Large intestine (tissue), 12 donors: ENCODE measurements at places on chromosomes 7 and 10. TPM values are rescaled to one million over a fixed set of nuclear protein-coding genes. Genes with fewer than 3 reads are reported as not detected.

GRCh38 chr10:133465191-133465949 is 11.6 kb downstream of the SCART1 start:
- no peak for DNase-seq
- H3K27me3 ChIP-seq: peaks cover 9% of the 10 kb centered on the region
- no peaks in the 10 kb centered on the region for H3K4me1 ChIP-seq
- H3K27ac ChIP-seq: no peak overlapping the region

- H3K27me3 ChIP-seq: no peaks in the 10 kb centered on the region
- H3K27ac ChIP-seq: no peak overlapping the region
- no peak for DNase-seq
- no peaks in the 10 kb centered on the region for H3K4me1 ChIP-seq
- H3K36me3 ChIP-seq: no peaks in the 10 kb centered on the region
Measured at GRCh38 chr7:135290594-135290993, 57.0 kb downstream of the STRA8 start.

DNA sequence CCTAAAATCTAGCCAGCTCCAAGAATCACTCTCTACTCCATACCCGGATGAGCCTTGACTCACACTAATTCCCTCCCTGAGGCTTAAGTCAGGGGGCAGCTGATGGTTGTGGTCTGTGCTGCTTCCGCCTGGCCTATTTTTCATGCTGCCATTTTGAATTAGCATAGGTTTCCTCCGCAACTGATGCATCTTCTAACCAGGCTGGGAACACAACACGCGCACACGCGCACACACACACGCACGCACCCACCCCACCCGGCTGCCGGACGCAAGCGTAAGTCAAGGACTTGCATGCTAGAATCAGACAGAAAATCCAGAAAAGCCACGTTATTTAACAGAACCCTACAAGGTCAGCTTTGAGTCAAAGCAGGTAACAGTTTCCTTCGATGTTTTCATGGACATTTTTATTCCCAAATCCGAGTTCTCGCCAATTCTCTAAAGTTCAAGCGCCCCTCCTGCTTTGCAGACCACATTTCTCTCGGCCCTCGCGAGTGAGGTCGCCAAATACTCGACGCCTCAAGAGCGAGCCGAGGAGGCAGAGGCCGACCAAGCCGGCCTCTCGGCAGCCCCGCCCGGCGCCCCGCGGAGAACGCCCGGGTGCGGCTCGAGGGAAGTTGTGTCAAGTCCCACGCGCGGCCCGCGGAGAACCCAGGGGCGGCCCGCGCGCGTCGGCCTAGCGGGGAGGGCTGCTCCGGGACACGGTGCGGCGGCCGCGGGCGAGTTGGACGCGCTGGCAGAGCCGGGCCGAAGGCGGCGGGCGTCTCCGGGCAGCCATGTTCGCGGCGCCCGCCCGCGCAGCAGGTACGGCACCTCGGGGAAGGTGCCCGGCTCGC is 961 bp downstream of the SCRN1 start:
- peak; percentile 67 for DNase-seq
- no peaks in the 10 kb centered on the region for H3K36me3 ChIP-seq
- peaks cover 21% of the 10 kb centered on the region for H3K27me3 ChIP-seq
- peak overlapping the region; percentile 52 for H3K27ac ChIP-seq
- peak overlapping the region; percentile 68 for H3K4me3 ChIP-seq

GRCh38 chr10:105718207-105718995 is 1077.3 kb downstream of the SORCS3 start:
- no peaks in the 10 kb centered on the region for H3K4me1 ChIP-seq
- no peaks in the 10 kb centered on the region for H3K36me3 ChIP-seq
- no peak overlapping the region for H3K27ac ChIP-seq
- no peak overlapping the region for H3K4me3 ChIP-seq

DNA sequence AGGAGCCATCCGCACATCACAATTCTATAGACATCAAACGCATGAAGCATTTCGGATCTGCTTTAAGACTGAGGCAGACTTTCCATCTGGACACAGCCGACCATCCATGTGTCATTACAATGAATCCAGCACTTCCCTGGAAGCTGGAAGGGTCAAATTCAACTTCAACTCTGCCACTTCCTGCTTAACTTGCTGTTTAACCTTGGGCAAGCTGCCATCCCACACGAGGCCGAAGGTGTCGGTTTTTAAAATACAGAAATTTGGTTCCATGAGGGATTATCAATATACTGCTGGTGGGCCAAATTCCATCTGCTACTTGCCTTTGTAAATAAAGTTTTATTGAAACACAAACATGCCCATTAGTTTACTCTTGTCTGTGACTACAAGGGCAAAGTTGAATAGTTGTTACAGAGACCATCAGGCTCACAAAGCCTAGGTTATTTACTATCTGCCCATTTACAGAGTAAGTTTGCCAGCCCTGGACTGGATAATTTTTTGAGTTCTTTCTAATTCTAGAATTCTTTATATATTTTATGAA is 134.6 kb downstream of the FAM204A start:
- no peak for DNase-seq
- no peak overlapping the region for H3K27ac ChIP-seq
- no peaks in the 10 kb centered on the region for H3K27me3 ChIP-seq

Gene CNPY1
- not detected for polyA plus RNA-seq

GRCh38 chr10:13414855-13415254 is 66.8 kb upstream of the SEPHS1 start:
- no peaks in the 10 kb centered on the region for H3K36me3 ChIP-seq
- no peaks in the 10 kb centered on the region for H3K27me3 ChIP-seq
- no peak overlapping the region for H3K27ac ChIP-seq
- H3K4me1 ChIP-seq: peaks cover 2% of the 10 kb centered on the region

Gene RPEL1
- 0.09 TPM for polyA plus RNA-seq

Gene PNLIPRP3
- not detected for polyA plus RNA-seq

- no peak for DNase-seq
- no peak overlapping the region for H3K4me3 ChIP-seq
Measured at GRCh38 chr7:44889086-44889781, 3.9 kb upstream of the PURB start.

GRCh38 chr10:33064706-33065105 is 106.7 kb upstream of the ITGB1 start:
- no peaks in the 10 kb centered on the region for H3K4me1 ChIP-seq
- H3K4me3 ChIP-seq: no peak overlapping the region
- H3K27ac ChIP-seq: no peak overlapping the region
- no peak for DNase-seq
- H3K27me3 ChIP-seq: no peaks in the 10 kb centered on the region
- H3K36me3 ChIP-seq: no peaks in the 10 kb centered on the region

Gene PRLHR
- 1.1 TPM for polyA plus RNA-seq

Gene TRIM74
- polyA plus RNA-seq: 0.88 TPM

DNA sequence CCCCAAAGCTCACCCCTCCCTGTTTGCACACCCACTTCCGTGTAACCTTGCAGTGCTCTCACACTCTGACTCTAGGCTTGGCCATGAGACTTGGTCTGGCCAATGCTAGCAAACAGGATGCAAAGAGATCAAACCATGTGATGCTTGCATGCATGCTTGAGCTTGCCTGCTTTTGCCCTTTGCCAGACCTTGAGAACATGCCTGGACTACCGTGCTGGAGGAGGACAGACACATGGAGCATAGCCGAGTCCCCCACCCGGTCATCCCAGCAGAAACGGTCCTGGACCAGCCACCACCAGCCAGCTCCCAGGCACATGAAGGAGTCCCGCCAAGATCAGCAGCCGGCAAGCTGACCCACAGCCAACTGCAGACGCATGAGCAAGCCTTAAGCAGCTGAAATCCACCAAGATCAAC is 23.4 kb downstream of the PYROXD2 start:
- no peak overlapping the region for H3K27ac ChIP-seq
- DNase-seq: no peak
- peaks cover 5% of the 10 kb centered on the region for H3K4me1 ChIP-seq
- H3K4me3 ChIP-seq: no peak overlapping the region

DNA sequence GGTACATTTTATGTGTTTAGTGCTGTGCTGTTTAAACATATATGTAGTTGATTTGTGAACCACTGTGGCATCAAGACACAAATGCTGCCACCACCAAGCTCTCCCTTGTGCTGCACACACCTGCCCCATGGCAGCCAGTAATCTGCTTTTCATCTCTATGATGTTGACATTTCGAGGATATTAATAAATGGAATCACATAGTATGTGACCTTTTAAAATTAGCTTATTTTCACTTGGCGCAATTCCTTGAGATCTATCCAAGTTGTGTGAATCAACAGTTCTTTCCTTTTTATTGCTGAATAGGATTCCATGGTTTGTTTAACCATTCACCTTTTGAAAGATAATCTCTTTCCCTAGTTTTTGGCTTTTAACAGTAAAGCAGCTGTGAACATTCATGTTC is 73.1 kb downstream of the BMPR1A start:
- H3K36me3 ChIP-seq: no peaks in the 10 kb centered on the region
- no peak for DNase-seq
- no peak overlapping the region for H3K27ac ChIP-seq

GRCh38 chr7:131161103-131161502 is 166.6 kb upstream of the MKLN1 start:
- H3K36me3 ChIP-seq: no peaks in the 10 kb centered on the region
- no peak overlapping the region for H3K4me3 ChIP-seq
- DNase-seq: no peak
- H3K27ac ChIP-seq: no peak overlapping the region
- no peaks in the 10 kb centered on the region for H3K4me1 ChIP-seq
- no peaks in the 10 kb centered on the region for H3K27me3 ChIP-seq

- no peaks in the 10 kb centered on the region for H3K36me3 ChIP-seq
- H3K4me3 ChIP-seq: no peak overlapping the region
- H3K4me1 ChIP-seq: peaks cover 17% of the 10 kb centered on the region
- H3K27ac ChIP-seq: peak overlapping the region; percentile 85
Measured at GRCh38 chr7:31948029-31948428, 122.2 kb downstream of the PDE1C start.

DNA sequence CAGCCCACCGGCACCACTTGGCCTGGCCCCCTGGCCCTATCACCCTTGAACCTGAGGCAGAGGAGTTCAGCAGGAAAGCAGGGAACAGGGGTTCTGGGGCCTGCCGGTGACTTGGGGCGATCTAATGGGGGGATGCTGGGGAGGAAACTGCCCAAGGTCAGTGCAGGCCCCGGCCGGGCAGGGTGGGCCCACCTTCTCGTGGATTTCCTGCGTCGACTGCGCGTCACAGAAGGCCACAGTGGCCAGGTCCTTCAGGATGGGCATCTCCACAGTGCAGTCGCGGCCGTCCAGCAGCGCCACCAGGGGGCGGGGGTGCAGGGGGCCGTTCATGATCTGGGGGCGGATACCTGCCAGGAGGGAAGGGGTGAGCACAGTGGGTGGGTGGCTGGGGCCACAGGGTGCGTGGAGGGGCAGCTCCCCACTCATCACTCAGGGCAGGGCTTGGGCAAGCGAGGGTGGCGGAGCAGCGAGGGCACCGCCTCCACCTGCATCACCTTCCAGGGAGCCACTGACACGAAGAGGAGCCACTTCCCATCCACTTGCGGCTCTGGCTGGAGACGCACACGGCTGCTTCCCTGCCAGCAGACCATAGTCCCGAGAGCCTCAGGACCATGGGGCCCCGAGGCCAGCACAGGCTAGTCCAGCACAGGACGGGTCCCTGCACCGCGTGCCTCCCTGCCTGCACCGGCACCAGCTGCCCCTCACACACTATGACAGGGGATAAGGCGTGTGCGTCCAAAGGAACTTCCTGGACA is 61.4 kb downstream of the ZRANB1 start:
- H3K4me1 ChIP-seq: no peaks in the 10 kb centered on the region
- peaks cover 90% of the 10 kb centered on the region for H3K36me3 ChIP-seq
- H3K27ac ChIP-seq: no peak overlapping the region
- H3K27me3 ChIP-seq: no peaks in the 10 kb centered on the region
- no peak for DNase-seq
- no peak overlapping the region for H3K4me3 ChIP-seq

DNA sequence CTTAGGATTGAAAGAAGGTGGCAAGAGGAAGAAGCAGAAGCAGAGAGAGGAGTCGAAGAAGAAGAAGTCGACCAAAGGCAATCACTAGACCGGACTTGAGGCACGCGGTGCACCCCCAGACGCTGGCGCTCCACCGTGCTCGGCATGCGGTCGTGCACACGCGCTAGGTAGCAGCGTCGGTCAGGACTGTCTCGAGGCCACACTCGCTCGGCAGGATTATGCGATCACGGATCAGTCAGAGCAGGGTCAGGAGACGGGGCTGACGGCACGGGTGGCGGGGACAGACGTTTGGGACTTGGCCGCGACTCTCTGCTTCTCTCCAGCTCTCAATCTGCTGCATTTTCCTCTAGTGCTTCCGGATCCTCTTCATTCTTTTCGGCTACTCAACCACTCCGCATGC is 79.2 kb downstream of the DNAJB6 start:
- no peak overlapping the region for H3K4me3 ChIP-seq
- H3K4me1 ChIP-seq: no peaks in the 10 kb centered on the region
- H3K27me3 ChIP-seq: no peaks in the 10 kb centered on the region
- no peak overlapping the region for H3K27ac ChIP-seq

GRCh38 chr10:14758994-14759664 is 15.6 kb downstream of the FAM107B start:
- peaks cover 6% of the 10 kb centered on the region for H3K27me3 ChIP-seq
- no peak overlapping the region for H3K4me3 ChIP-seq
- no peaks in the 10 kb centered on the region for H3K4me1 ChIP-seq

GRCh38 chr10:88989824-88990383 is 694 bp upstream of the FAS start:
- no peaks in the 10 kb centered on the region for H3K4me1 ChIP-seq
- H3K4me3 ChIP-seq: peak overlapping the region; percentile 88
- peak overlapping the region; percentile 52 for H3K27ac ChIP-seq
- H3K27me3 ChIP-seq: no peaks in the 10 kb centered on the region
- H3K36me3 ChIP-seq: no peaks in the 10 kb centered on the region

Gene MMD2
- 0.24 TPM for polyA plus RNA-seq

GRCh38 chr7:39530971-39531370 is 35.2 kb upstream of the YAE1 start:
- DNase-seq: peak; percentile 77
- H3K27ac ChIP-seq: peak overlapping the region; percentile 46
- H3K4me3 ChIP-seq: no peak overlapping the region
- peaks cover 68% of the 10 kb centered on the region for H3K4me1 ChIP-seq

DNA sequence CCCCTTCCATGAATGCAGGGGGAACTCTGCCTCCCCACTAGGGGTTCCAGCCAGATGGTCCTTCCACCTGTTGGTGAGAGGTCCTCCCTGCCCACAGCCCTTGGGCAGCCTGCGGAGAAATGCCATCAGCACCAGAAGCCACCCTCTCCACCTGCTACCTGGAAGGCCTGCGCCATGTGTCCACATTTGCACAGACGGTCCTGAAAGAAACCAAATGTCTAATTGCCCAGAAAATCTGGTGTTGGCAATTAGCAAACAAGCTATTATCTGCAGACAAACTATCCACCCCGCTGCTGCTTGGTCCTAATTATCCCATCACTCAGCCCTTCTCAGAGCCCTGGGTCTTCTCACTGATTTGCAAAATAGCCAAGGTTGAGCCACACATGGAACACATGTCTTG is 32.3 kb downstream of the HSPA12A start:
- H3K4me3 ChIP-seq: no peak overlapping the region
- H3K4me1 ChIP-seq: no peaks in the 10 kb centered on the region
- no peaks in the 10 kb centered on the region for H3K36me3 ChIP-seq
- no peaks in the 10 kb centered on the region for H3K27me3 ChIP-seq
- H3K27ac ChIP-seq: no peak overlapping the region
- DNase-seq: no peak

DNA sequence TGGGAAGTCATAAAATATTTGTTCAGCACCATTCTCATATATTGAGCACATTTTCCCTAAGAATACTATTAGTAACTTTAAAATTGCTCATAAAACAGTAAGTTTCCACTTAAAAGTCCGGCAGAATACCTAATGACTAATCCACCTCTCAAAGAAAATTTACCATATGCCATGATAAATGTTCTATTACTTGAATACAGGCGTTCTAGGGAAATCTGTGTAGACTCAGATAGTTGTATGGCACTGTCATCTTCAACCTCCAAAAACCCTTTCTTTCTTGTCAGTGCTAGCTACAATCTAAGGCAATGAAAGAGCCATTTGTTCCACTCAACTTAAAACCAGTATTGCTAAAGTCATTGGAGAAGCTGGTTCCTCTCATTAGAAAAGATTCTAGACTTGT is 7.3 kb downstream of the GPR37 start:
- H3K4me1 ChIP-seq: peaks cover 6% of the 10 kb centered on the region
- no peaks in the 10 kb centered on the region for H3K36me3 ChIP-seq
- no peak overlapping the region for H3K27ac ChIP-seq
- peaks cover 4% of the 10 kb centered on the region for H3K27me3 ChIP-seq
